ENCODE measurements at places on chromosomes 11 and 22.

GRCh38 chr11:113448316-113448677, 26.9 kb downstream of the DRD2 start:
- no peak for DNase-seq

DNA sequence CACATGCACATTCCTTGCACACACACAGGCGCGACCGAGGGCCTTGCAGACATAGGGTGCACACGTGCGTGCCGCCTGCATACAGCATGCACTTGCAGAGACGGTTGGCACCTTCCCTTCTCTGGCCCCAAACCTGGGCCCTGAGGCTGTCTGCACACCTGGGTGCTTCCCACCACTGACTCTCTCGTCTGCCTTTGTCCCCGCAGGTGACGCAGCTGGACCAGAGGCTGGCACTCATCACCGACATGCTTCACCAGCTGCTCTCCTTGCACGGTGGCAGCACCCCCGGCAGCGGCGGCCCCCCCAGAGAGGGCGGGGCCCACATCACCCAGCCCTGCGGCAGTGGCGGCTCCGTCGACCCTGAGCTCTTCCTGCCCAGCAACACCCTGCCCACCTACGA, 38.0 kb downstream of the CDKN1C start:
- DNase-seq, result no peak

GRCh38 chr11:33391893-33392251, 134.7 kb downstream of the HIPK3 start:
- DNase-seq, result no peak

DNA sequence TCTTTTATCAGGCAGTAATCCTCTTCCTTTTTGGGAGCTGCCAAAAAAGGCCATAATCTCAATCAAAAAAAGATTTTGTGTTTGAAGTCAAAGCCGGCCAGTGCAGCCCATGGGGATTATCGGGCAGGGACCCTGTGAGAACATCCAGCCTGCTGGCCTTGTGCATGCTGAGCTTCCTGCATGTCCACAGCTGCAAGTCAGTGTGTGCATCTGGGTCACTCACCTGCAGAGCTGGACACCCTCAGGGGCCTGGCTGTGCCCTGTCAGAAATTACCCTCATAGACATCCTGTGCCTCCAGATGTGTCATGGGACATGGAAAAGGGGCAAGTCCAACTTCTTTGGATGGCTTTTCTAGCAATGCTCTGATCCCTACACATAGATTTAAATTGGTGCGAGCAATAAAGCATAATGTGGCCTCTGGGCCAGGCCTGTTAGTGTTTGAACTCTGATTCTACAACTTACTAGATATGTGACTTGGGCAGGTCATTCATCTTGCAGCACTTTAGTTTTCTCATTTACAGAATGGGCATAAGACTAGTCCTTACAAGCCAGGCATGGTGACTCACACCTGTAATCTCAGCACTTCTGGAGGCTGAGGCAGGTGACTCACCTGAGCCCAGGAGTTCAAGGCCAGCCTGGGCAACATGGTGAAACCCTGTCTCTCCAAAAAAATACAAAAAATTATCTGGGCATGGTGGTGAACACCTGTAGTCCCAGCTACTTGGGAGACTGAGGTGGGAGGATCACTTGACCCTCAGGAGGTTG, 81.6 kb upstream of the LARGE1 start:
- no peak for DNase-seq

DNA sequence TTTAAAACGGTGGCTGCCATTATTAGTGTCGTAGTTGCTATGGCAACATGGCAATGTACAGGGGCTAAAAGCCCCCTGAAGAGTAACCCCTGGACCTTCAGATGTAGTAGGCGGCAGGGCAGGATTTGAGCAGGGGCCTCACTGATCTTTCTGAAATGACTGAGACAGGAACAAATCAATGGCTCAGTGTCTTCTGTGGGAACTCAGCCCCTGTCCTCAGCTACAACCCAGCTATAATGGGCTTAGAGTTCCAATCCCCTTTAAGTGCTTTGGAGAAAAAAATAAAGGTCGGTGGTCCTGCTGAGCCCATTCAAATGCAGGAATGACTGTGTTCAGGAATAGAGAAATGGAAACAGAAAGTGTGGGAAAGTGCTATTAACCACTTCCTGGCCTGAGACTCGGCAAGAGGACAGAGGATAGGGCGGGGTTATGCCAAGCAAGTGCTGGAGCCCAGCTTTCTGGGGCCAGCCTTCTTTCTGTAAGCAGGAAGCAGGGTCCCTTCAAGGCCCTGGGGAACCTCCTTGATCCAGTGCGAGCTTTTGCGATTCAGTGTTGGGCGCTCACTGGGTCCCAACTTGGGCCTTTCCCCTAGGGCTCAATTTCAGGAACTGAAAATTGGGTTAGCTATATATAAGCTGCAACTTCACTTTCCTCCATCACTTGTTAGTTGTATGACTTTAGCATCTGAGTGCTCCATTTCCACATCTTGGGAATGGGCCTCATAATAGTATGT, 6.1 kb upstream of the CD82 start:
- DNase-seq, result peak; percentile 81

- no peak for DNase-seq
Observed at GRCh38 chr11:118092907-118093571, 6.3 kb upstream of the SMIM35 start.

GRCh38 chr22:48403521-48404403, 1423.9 kb downstream of the BRD1 start:
- DNase-seq, result no peak

GRCh38 chr11:130390071-130390758, 38.2 kb downstream of the ADAMTS8 start:
- DNase-seq, result peak; percentile 11

- DNase-seq, result no peak
Observed at GRCh38 chr11:130866831-130867230, 49.4 kb downstream of the SNX19 start.

DNA sequence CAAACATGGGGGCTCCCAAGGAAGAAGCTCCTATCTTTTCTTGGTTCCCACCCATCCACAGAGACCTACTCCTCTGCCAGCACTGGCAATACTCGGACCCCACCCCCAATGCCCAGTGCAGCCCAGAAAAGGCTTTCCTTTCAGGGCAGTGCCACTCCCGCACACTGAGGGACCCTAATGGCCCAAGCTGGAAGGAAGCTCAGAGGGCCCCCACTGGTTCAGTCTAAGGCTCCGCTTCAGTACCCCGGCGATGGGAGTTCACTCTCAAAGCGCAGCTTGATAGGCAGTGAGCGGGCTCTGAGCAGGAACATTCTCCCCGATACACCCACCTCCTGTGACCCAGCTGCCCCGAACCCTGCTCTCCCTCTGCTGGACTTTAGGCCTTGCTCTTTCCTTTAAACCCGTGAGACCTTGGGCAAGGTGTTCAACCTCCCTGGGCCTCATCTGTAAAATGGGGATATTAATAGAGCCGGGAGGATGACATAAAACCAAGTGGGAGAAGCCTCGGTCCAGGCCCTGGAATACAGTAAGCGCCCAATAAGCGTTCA, 48.4 kb downstream of the CHRDL2 start:
- DNase-seq, result no peak

DNA sequence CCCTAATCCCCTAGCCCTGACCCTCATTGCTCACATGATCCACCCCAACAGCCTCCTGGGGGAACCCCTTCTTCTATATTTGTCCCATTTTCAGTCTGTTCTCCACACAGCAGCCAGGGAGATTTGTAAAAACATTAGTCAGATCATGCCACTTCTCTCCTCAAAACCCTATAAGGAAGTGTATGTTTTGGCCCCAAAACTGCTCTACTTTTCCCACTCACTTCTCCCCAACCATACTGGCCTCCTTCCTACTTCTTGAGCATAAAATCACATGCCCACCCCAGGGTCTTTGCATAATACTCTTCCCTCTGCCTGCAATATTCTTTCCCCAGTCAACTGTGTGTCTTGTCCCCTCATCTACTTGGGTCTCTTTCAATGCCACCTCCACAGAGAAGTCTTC, 4.7 kb upstream of the SLC22A12 start:
- DNase-seq, result no peak

DNA sequence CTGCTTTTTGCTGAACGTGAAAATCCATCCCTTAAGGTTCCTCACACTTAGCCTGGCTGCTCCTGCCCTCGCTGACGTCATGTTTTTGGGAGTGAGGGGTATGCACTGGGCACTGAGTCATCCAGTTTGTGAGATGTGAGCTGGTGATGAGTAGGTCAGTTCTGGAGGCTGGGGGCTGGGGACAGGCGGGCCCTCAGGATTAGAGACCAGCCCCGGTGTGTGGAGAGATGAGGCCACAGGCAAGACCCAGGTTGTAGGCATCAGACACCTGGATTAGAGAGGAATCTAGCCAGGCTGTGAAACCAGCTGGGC, 9.2 kb downstream of the KCNC1 start:
- DNase-seq, result no peak

GRCh38 chr11:110185121-110185591, 92.0 kb downstream of the ZC3H12C start:
- no peak for DNase-seq

DNA sequence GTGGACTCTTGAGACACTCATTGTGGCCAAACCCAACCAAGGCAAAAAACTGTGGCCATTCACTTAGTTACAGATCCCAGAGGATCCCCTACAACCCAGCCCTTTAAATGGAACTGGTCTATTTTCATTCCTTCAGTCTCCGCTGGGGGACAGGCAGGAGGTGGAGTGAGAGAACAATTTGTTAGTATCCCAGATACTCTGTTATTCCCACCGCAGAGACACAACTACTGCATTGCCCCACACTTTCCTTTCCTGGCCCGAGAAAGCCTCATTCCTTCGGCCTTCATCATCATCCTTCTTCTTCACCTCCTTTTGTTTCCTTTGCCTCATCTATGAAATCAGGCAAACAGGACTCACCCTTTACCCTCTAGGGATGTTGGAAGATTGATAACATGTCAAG, 191.1 kb downstream of the NTM start:
- DNase-seq, result no peak

GRCh38 chr11:128572965-128573364, 14.4 kb downstream of the ETS1 start:
- no peak for DNase-seq

DNA sequence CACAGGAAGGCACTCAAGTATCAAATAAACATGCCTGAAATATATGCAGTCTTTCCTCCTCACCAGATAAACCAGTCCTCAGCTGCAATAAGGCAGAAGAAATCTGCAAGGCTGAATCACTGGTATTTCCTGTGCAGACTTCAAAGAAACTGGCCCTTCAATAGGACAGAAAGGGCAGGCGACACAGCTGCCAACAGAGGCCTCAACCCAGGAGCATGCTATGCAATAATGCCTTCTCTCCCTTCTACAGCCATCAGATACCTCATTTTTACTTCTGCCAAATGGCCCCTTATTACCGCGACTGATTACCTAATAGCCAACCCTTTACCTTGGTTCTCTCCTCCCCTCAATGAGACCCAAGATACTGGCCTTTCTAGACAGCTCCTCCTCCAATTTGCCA, 8.0 kb downstream of the NUMA1 start:
- no peak for DNase-seq

DNA sequence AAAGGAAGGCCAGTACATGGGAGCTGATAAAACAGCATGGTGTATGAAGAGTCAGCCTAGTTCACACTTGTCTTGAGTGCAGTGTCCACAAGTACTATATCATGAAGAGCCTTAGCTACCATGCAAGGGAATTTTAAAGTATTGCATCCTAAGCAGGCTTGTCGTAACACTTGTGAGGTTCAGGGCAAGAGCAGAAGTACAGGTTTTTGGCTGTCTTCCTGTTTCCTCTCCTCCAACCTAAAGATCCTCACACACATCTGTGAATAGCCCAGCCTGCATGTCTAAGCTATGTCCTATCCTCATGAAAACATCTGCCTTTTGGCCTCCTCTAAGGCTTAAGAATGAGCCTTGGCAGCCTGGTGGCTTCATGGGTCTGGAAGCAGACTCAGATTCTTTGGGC, 34.6 kb upstream of the TMEM123 start:
- no peak for DNase-seq

- DNase-seq, result no peak
Observed at GRCh38 chr11:14506532-14506931, 6.9 kb upstream of the COPB1 start.

- peak; percentile 78 for DNase-seq
Observed at GRCh38 chr11:133078591-133079404, 453.5 kb downstream of the OPCML start.

DNA sequence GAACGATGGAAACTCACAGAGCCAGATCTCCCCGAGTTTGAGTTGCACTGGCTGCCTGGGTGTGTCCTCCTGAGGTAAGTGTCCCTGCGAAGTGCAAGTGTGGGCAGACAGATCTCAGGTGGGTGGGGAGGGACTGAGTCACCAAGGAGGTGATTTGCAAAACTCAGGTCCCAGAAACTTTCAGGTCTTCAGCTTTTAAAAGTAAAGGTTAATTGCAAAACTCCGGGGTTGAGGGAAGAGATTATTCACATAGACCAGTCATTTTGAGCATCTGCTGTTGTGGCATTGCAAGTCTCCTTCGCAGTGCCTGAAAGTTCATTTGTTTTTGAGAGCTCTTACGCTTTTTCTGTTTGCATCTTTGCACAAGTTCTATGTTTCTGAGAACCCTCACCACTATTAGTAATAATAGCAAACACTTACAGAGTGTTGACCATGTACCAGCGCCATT, 7.1 kb downstream of the CD44 start:
- no peak for DNase-seq

- DNase-seq, result no peak
Observed at GRCh38 chr11:45751430-45751829, 53.5 kb upstream of the SLC35C1 start.

GRCh38 chr11:76282811-76283595, 76.7 kb upstream of the WNT11 start:
- DNase-seq, result no peak

- DNase-seq, result no peak
Observed at GRCh38 chr11:101187748-101188147, 58.1 kb upstream of the PGR start.

DNA sequence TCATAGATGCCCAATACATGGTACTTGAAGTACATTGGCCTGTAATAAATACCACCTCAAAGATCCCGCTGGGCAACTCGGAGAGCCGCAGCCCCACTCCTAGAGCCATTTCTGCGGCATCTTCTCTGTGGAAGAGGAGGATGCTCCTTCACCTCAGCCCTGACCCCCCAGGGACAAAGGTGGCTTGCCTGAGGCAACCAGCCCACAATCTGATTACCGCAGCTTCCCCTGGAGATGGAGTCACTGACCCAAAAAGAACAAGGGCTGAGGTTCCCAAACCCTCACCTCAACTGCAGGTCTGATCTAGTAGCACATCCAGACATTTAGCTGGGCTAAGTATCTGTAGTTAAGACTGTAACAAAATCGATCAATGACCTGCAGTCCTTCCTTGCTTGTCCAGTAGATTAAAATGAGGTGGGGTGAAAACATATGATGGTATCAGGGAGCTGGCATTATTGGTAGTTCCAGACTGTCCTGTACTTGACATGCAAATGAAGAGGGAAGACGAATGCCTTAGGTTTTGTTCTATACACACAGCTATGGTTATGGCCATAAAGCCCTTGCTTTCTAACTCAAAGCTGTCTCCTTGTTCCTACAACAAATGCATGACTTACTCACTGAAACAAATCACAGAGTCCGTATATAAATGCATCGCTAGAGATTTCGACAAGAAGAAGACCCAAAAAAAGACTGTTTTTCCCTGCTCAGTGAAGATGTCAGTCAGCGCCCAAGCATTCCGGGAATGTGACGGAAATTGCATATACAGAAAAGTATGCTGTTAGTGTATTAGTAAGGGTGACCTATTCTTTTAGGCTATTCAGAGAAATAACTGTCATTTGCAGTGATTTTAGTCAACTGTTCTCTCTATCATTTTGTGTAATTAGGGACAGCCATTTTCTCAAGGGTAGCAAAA, 33.7 kb downstream of the C11orf71 start:
- no peak for DNase-seq

Measured in hematopoietic multipotent progenitor cell treated with erythropoietin and hydrocortisone succinate and interleukin-3 and kit ligand, for 6 days (in vitro differentiated cells).